Gastroesophageal sphincter (tissue), 4 donors: ENCODE measurements at places on chromosomes 2 and 18.

- no peak for ATAC-seq
- no peaks in the 10 kb centered on the region for H3K4me1 ChIP-seq
- H3K27ac ChIP-seq, result no peak overlapping the region
- H3K27me3 ChIP-seq, result peaks cover 46% of the 10 kb centered on the region
- H3K36me3 ChIP-seq, result no peaks in the 10 kb centered on the region
- H3K4me3 ChIP-seq, result no peak overlapping the region
These were observed 2.1 kb downstream of the CNTNAP5 start for GRCh38 chr2:124027182-124027581.

DNA sequence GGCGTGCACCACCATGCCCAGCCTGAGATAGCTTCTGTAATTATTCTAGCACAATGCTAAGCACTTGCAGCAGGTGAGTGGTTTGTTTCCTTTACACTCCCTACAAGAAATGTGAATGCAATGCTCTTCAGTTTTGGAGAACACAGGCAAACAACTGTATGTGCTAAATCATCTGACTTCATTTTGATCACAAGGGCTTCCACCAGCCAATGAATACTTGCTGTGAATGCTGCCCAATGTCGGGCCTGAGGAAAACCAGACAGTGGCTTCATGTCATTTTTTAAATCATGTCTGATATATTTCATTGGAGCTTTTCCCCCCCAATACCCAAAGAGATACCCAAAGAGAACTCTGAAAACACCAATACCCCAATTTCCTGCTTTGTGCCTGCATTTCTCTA lies 155.6 kb upstream of the XPO1 start:
- no peak for ATAC-seq
- no peak overlapping the region for H3K4me3 ChIP-seq
- H3K27ac ChIP-seq, result peak overlapping the region; percentile 84

DNA sequence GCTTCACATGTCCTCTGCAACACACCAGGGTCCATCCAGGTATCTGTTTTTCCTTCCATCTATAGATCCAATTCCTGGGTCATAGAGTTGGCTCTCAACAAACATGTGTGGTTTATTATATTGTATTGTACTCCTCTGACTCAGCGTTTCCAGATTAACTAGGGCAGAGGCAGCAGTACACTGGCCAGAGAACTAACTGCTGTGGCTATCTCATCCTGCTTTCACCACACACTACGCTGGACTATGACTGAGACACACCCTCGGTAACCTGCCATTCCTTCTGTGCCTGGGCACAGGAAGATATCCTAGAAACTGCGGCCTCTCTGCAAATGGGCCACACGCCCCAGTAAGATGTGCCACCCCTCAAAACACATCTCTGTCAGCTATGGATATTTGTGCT lies 159.8 kb upstream of the STK17B start:
- H3K27me3 ChIP-seq, result no peaks in the 10 kb centered on the region
- no peak overlapping the region for H3K4me3 ChIP-seq
- no peaks in the 10 kb centered on the region for H3K4me1 ChIP-seq
- no peak overlapping the region for H3K27ac ChIP-seq
- no peaks in the 10 kb centered on the region for H3K36me3 ChIP-seq

GRCh38 chr2:234999740-235000425 lies 48.1 kb downstream of the SH3BP4 start:
- no peak overlapping the region for H3K4me3 ChIP-seq
- no peak overlapping the region for H3K27ac ChIP-seq
- no peaks in the 10 kb centered on the region for H3K4me1 ChIP-seq
- no peak for ATAC-seq

- no peaks in the 10 kb centered on the region for H3K36me3 ChIP-seq
- no peaks in the 10 kb centered on the region for H3K27me3 ChIP-seq
These were observed 154.5 kb downstream of the RTN4 start for GRCh38 chr2:54895730-54896129.

DNA sequence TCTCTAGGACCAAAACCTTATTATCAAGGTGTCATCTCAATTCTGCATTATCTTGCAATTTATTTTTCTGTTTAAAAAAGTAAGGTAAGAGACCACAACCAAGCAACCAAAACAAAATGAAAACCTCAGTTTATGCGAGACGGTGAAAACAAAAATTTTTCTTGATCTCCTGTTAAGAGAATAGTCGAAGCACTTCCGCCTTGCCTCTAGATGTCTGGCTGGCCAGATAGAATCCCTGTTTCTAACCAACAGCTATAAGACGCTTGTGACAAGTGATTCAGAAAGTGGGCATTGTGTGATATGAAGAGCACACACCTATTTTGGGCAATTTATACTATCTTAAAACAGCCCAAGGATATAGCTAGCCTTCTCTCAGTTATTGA lies 51.2 kb downstream of the MGAT5 start:
- H3K4me3 ChIP-seq, result no peak overlapping the region
- H3K27ac ChIP-seq, result no peak overlapping the region
- no peaks in the 10 kb centered on the region for H3K27me3 ChIP-seq

DNA sequence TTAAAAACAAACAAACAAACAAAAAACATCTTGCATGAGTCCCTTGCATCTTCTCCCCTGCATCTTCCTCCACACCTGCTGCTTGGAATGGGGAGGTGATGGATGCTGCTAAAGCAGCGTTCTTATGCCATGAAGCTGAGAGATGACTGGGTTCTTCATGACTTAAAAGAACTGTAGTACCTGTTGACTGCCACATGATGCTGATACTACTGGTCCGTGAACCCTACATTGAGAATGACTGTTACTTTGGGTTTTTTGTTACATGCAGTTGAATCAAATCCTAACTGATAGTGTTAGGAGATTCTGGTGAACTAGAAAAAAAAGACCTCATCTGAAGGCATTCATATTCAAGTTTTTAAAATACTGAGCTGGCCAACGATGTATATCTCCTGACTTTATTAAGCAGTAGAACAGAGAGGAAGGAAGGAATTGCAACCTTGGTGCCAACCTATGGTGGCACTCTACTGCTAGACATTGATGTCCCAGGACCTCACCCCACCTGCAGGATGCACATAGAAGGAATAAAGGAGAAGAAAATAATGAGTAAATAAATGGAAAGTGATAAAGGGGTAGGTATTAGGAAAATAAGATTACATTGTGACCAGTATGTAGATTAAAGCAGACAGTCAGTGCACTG lies 63.2 kb upstream of the SPAG16 start:
- ATAC-seq, result no peak
- H3K27ac ChIP-seq, result no peak overlapping the region
- no peak overlapping the region for H3K4me3 ChIP-seq
- H3K4me1 ChIP-seq, result no peaks in the 10 kb centered on the region
- no peaks in the 10 kb centered on the region for H3K36me3 ChIP-seq

DNA sequence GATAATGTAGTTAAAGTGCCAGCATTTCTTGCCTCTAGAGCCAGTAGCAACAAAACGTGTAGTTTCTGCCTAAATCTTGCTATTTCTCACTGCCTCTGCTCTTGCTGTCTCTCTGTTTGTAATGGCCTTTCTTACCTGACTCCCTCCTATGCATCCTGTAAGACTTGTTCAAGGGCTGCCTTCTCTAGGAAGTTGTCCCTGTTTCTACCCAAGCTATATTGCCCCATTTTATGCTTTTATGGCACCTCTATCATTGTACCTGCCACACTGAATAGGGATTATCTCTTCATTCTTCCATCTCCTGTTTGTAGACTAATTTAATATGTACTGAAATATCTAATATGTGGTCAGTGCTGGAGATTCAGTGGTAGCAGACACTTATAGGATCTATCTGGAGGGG lies 49.2 kb downstream of the PLCL1 start:
- peaks cover 8% of the 10 kb centered on the region for H3K4me1 ChIP-seq
- no peak overlapping the region for H3K4me3 ChIP-seq
- no peak overlapping the region for H3K27ac ChIP-seq
- no peak for ATAC-seq
- H3K27me3 ChIP-seq, result no peaks in the 10 kb centered on the region

GRCh38 chr2:234355021-234355720 lies 141.7 kb downstream of the ARL4C start:
- no peak overlapping the region for H3K27ac ChIP-seq
- H3K27me3 ChIP-seq, result peaks cover 4% of the 10 kb centered on the region
- H3K36me3 ChIP-seq, result no peaks in the 10 kb centered on the region
- ATAC-seq, result no peak
- no peak overlapping the region for H3K4me3 ChIP-seq

GRCh38 chr2:164458792-164459191 lies 162.5 kb downstream of the GRB14 start:
- H3K4me1 ChIP-seq, result no peaks in the 10 kb centered on the region
- no peak overlapping the region for H3K4me3 ChIP-seq
- H3K36me3 ChIP-seq, result no peaks in the 10 kb centered on the region
- no peaks in the 10 kb centered on the region for H3K27me3 ChIP-seq
- no peak for ATAC-seq

- no peak for ATAC-seq
- no peak overlapping the region for H3K27ac ChIP-seq
- no peak overlapping the region for H3K4me3 ChIP-seq
- no peaks in the 10 kb centered on the region for H3K36me3 ChIP-seq
- peaks cover 6% of the 10 kb centered on the region for H3K4me1 ChIP-seq
These were observed 98.5 kb upstream of the KCTD1 start for GRCh38 chr18:26646901-26647300.

DNA sequence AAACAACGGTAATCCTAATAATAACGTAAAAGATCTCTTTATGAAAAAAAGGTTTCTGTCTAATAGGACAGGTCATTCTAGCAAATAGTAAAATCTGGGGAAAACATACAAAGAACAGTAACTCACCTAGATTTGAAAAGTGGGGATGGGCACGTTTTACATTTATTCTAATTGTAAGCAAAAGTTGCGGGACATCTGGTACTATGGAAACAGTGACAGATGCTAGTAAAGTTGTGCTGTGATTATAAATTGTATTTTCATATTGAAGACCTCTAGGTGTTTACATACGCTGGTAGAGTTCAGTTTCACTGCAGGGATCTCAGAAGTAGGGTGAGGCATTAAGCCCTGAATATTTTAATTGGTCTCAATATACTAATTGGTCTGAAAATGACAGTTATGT lies 422.5 kb downstream of the DPP10 start:
- H3K4me3 ChIP-seq, result no peak overlapping the region
- no peak overlapping the region for H3K27ac ChIP-seq
- ATAC-seq, result no peak
- no peaks in the 10 kb centered on the region for H3K36me3 ChIP-seq
- H3K27me3 ChIP-seq, result no peaks in the 10 kb centered on the region
- no peaks in the 10 kb centered on the region for H3K4me1 ChIP-seq

GRCh38 chr18:21820033-21820810 lies 79.6 kb downstream of the MIB1 start:
- no peaks in the 10 kb centered on the region for H3K4me1 ChIP-seq
- ATAC-seq, result no peak
- H3K36me3 ChIP-seq, result no peaks in the 10 kb centered on the region
- no peak overlapping the region for H3K27ac ChIP-seq
- no peaks in the 10 kb centered on the region for H3K27me3 ChIP-seq
- H3K4me3 ChIP-seq, result no peak overlapping the region

GRCh38 chr2:201114846-201115245 lies 1.1 kb upstream of the CFLAR start:
- no peaks in the 10 kb centered on the region for H3K36me3 ChIP-seq
- ATAC-seq, result no peak
- no peaks in the 10 kb centered on the region for H3K27me3 ChIP-seq
- H3K27ac ChIP-seq, result peak overlapping the region; percentile 98

- no peaks in the 10 kb centered on the region for H3K4me1 ChIP-seq
- no peaks in the 10 kb centered on the region for H3K27me3 ChIP-seq
- no peak overlapping the region for H3K4me3 ChIP-seq
- no peaks in the 10 kb centered on the region for H3K36me3 ChIP-seq
These were observed 29.4 kb upstream of the RTTN start for GRCh38 chr18:70234667-70235459.

- no peak for ATAC-seq
- no peak overlapping the region for H3K4me3 ChIP-seq
- no peak overlapping the region for H3K27ac ChIP-seq
- peaks cover 20% of the 10 kb centered on the region for H3K27me3 ChIP-seq
- H3K4me1 ChIP-seq, result no peaks in the 10 kb centered on the region
- no peaks in the 10 kb centered on the region for H3K36me3 ChIP-seq
These were observed 72.6 kb upstream of the RAB6C start for GRCh38 chr2:129906861-129907235.

- H3K36me3 ChIP-seq, result no peaks in the 10 kb centered on the region
- H3K27me3 ChIP-seq, result no peaks in the 10 kb centered on the region
- no peak for ATAC-seq
- H3K27ac ChIP-seq, result no peak overlapping the region
These were observed 22.0 kb upstream of the PNO1 start for GRCh38 chr2:68135448-68136320.

DNA sequence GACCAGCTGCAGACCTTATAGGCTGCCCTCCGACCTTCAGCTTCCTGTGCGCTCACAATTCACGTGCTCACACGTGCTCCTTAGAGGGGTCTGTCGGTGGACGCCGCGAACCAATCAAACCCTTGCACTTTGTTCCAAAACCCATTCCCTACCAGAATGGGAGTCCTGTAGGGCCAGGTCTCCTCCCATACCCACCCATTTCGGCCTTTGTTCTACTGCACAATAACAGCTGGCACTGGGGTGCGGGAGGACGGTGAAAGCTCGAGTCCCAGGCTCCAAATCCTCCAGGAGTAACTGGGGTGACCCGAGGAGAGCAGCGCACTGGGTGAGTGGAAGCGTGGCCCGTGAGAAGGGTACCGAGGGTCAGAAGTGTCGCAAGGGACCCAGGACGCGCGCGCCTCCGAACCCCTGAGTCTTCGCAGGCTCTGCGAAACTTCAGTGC lies 13.0 kb downstream of the SIX3 start:
- no peak for ATAC-seq
- H3K36me3 ChIP-seq, result no peaks in the 10 kb centered on the region
- peaks cover 98% of the 10 kb centered on the region for H3K27me3 ChIP-seq
- H3K4me1 ChIP-seq, result peaks cover 27% of the 10 kb centered on the region

- H3K27ac ChIP-seq, result no peak overlapping the region
- no peaks in the 10 kb centered on the region for H3K4me1 ChIP-seq
- H3K36me3 ChIP-seq, result no peaks in the 10 kb centered on the region
- ATAC-seq, result no peak
- H3K4me3 ChIP-seq, result no peak overlapping the region
These were observed 516.7 kb downstream of the ERBB4 start for GRCh38 chr2:212021947-212022346.

DNA sequence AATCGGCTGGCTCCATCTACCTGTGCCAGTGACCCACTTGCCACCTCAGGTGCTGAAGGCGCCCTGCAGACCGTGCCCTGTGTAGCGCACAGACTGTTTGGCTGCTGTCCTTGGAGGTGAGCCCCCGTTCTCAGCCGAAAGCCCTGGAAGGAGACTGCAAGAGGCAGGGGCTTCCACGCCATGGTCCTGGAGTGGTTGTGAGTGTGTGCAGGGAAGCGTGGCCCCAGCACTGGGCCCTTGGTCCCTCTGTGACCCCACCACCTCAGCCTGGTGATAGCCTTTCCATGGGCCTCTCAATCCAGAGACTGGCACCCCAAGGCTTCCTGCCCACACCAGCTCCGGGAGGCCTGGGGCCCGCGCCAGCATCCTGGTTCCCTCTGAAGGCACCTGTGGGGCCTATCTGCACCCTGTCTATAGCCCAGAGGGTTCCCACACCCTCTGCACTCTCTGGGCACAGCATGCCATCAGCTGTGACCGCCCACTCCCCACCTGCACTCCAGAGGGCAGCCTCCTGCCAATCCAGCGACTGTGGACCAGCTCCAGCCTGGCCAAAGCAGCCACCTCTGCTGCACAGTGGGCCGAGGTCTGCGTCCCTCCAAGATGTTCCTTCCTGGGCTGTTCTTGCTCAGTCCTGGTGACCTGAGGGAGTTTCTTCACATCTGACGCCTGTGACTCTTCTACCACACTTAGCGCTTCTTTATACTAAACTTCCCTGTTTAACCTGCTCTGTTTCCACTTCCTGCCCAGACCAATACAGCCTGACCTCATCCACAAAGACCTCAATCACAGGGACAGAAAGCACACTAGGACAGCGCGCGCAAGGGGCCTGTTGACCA lies 109.5 kb downstream of the EIPR1 start:
- no peaks in the 10 kb centered on the region for H3K4me1 ChIP-seq
- H3K27ac ChIP-seq, result no peak overlapping the region
- ATAC-seq, result no peak
- no peaks in the 10 kb centered on the region for H3K27me3 ChIP-seq
- H3K36me3 ChIP-seq, result peaks cover 3% of the 10 kb centered on the region
- H3K4me3 ChIP-seq, result no peak overlapping the region
